ENCODE measurements at places on chromosomes 13 and 19. TPM values are rescaled to one million over a fixed set of nuclear protein-coding genes. Genes with fewer than 3 reads are reported as not detected.

Gene ZNF90
- total RNA-seq, result 47.2 TPM

Gene CALR3
- total RNA-seq, result not detected

Gene CLN5
- 14.6 TPM for total RNA-seq

Gene FPR3
- total RNA-seq, result not detected

Gene LSR
- 5.4 TPM for total RNA-seq

Gene KLK3
- not detected for total RNA-seq

Gene SIGLECL1
- not detected for total RNA-seq

Gene CD37
- not detected for total RNA-seq

Gene ZNF208
- total RNA-seq, result not detected

Gene COX6B2
- total RNA-seq, result 2.8 TPM

Gene CYP4F8
- total RNA-seq, result not detected

Gene KLC3
- not detected for total RNA-seq

Gene CAPNS1
- total RNA-seq, result 478 TPM

Gene NANOS3
- total RNA-seq, result not detected

Gene C2CD4C
- total RNA-seq, result 9.6 TPM

Gene MISP3
- 2.2 TPM for total RNA-seq

Gene RAB3A
- total RNA-seq, result 77.4 TPM
